ENCODE measurements at places on chromosomes 1 and 21.

- DNase-seq, result no peak
Observed at GRCh38 chr1:24202987-24203386, 15.9 kb upstream of the IFNLR1 start.

DNA sequence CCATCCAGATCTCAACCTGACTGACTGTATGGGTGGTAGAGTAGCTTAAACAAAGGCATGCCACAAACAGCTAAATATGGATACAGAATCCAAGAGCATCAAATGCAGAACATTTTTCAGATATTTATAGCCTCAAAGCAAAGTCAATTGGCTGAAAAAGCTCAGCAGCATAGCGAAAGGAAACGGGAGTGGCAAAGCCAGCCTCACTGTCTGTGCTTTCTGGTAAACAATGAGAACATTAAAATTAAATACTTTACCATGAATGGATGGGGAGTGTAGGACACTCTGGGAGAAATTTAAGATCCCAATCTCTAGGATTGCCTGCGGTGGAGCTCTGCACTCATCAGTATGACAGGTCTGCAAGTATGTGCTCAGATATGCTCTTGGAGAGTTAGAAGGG is 4.4 kb downstream of the RASAL2 start:
- DNase-seq, result no peak

DNA sequence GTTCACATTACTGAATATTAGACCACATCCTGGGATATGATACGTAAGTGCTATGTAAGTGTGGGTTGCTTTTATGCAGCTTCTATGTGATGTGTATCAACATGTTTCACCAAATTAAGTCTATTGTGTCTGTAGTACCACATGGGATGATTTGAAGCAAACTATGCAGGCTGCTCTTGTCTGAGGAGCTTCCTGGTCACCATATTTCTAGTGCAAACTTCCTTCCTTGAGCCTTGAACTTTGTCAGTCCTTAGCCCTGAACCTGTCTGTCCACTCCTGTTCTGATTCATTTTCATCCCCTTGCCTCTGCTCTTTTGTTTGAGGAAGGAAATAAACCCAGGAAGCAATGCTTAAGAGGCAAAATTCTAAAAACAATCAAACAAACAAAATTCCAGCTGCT is 117.5 kb upstream of the VANGL1 start:
- no peak for DNase-seq

- DNase-seq, result no peak
Observed at GRCh38 chr21:35309316-35309715, 260.2 kb upstream of the RUNX1 start.

GRCh38 chr1:42463921-42464320 is 835 bp downstream of the CCDC30 start:
- DNase-seq, result no peak

GRCh38 chr1:37761416-37762095 is 3.4 kb downstream of the EPHA10 start:
- no peak for DNase-seq

DNA sequence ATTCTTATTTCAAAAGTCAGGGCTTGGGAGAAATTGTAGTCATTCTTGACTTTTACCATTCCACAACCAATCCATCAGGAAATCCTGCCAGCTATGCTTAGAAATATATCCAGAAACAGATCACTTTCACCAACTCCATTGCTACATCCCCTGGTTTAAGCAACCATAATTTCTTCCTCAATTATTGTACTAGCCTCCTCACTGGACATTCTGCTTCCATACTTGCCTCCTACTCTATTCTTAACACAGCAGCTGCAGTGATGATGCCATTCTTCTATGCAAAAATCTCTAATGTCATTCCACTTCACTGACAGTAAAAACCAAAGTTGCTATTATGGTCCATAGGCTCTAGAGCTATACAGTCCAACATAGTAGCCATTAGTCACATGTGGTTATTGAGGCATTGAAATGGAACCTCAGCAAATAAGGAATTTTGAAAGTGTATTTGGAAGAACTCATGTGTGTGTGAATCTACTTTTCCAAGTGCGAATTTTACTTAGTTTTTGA is 110.7 kb upstream of the KIAA0040 start:
- no peak for DNase-seq

DNA sequence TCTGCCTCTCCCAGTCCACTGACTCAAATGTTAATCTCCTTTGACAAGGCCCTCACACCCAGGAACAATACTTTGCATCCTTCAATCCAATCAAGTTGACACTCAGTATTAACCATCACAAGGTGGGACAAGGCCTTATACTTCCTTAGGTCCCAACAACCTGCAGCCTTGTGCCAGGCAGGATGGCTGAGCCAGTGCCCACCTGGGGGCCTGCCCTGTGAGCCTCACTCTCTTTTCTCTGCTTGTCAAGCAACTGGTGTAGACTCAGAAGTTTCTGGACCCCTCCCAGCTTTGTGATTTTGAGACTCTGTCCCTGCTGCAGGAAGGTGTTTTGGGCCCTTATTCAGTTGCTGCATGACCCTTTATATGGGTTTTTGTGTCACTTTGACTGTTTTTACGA is 310.0 kb upstream of the C1orf174 start:
- no peak for DNase-seq

DNA sequence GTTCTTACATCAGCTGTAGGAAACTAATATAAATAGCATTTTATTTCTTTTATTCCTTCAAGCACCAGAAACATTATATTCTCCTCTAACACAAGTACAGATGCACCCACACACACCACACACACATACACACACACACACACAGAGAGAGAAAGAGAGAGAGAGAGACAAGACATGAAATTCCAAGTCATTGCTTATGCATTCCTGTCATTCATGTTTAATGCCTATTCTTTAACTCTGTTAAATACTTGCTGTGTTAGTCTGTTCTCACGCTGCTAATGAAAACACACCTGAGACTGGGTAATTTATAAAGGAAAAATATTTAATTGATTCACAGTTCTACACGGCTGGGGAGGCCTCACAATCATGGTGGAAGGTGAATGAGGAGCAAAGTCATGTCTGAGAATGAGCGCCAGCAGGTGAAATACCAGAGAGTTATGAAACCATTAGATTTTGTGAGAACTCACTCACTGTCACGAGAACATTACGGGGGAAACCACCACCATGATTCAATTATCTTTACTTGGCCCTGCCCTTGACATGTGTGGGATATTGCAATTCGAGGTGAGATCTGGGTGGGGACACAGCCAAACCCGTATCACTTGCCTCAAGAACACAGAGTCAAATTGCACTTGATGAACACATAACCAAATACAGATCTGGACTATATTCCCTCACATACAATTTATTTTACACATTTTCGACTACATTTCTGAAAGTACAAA is 1058.1 kb upstream of the TMPRSS15 start:
- DNase-seq, result no peak

DNA sequence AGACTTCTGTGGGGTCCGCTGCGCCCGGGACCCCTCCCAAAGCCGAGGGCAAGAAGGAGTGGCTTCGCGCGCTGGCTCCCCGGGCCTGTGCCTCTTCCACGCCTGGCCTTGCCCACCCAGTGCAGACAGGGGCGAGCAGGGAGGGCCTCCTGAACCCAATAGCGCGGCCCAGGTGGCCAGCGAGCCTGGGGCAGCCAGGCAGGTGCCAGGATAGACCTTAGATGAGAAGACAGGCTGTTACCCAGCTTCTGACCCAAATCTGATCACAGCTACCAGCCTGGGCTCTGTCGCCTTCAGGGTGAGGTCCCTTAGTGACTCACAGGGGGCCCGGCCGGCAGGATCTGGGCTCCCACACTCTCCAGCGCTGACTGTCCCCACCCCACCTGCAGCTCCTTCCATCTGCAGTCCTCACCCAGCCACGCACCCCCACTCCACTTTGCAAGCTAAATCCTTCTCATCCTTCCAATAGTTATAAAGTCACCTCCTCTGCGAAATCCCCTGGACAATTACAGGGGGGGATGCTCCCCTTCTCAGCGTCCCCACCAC is 9.6 kb downstream of the CLEC20A start:
- no peak for DNase-seq

DNA sequence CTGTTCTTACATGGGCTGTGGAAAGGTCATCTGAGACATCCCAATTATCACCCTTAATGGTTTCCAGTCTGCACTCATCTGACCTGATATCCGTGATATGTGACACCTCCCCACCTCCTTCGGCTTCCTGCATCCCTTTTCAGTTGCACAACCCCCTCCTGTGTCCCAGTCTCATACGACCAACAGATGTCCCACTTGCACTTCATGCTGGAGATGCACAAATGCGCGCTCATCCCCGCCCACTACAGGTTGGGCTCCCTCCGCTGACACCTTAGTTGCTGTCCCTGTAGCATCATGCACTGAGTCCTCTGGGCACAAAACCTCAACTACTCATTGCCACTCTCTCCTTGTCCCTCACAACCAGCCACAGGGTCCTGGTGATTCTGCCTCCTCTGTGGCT is 94.4 kb downstream of the MIS18A start:
- no peak for DNase-seq

GRCh38 chr1:17183388-17184160 is 21.4 kb upstream of the PADI1 start:
- DNase-seq, result no peak

- no peak for DNase-seq
Observed at GRCh38 chr1:22637907-22638445, 1.5 kb downstream of the C1QA start.

DNA sequence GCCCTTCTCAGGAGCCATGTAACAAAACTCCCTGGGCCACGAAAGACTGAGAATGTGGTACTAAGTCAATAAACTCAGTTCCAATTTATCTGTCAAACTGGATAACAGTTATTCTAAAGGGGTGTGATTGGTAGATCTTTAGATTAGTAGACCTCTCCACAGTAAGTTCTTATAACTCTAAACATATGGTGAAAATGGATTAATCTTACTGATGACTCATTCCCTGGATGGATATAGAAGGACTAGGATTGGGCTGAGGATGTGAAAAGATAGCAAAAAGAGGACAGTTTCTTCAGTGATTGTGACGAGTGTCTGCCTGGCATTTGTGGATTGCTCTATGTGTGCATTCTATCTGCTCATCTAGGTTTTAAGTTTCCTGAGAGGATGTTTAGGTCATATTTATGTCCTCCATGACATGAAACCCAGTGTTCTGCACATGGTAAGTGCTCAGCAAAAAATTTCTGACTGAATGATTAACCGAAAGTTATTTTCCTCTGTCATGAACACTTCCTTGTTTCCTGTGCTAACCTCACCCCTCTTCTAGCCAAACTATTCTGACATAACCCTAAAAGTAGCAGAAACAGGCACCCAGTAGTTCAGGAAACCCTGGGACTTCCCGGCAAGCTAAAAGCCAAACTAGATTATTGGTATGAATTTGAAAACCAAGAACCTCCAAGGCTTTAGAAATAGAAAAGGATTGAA is 397.5 kb upstream of the PLXNA2 start:
- no peak for DNase-seq

GRCh38 chr21:44401386-44402160 is 48.2 kb downstream of the TRPM2 start:
- DNase-seq, result no peak

DNA sequence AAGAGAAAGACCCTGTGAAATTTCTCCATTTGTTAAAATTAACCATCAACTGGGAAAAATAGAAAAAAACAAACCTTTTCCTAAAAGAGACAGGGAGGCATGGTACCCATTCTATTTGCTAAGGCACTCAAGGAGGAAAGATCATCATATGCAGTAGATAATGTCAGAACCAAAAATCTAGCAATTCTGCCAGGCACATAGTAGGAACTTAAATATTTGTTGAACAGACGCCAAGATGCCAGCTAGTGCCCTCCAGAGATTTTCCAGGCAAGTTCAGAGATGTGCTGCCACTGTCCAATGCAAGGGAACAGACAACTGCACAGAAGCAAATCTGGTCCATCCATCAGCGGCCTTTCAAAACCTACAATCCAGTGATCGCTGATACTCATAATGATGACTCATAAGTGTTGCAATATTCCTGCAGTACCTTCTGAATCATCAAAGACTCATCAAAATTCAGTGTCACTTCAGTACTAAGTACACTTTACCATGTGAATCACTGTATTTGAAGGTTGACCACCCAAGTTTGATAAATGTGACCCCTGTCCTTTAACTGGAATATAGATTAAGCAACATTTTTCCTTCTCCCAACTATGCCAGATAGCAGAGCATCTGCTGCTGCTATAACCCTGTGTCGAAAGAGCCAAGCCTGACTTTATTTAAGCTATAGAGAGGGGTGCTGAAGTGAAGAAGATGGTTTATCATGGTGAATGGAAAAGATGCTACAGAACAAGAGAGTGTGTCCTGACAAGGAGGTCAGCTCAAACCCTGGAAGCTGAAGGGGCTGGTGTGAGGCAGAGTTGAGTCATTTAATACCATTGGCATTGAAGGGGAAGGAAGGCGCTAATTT is 99.1 kb downstream of the MT1HL1 start:
- DNase-seq, result no peak

- DNase-seq, result no peak
Observed at GRCh38 chr1:99749504-99750347, 16.7 kb downstream of the FRRS1 start.

GRCh38 chr1:221381910-221382623 is 359.8 kb downstream of the DUSP10 start:
- no peak for DNase-seq

DNA sequence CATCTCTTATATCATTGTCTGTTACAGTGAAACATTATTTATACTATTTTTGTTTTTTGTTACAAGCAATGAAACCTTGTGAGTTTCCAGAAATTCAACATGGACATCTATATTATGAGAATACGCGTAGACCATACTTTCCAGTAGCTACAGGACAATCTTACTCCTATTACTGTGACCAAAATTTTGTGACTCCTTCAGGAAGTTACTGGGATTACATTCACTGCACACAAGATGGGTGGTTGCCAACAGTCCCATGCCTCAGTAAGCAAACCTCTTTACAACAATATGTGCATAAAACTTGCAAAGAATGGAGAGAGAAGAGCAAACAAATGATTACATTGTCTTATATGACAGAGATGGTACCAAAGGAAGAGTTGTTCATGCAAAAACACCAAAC is 22.4 kb downstream of the CFHR4 start:
- no peak for DNase-seq

DNA sequence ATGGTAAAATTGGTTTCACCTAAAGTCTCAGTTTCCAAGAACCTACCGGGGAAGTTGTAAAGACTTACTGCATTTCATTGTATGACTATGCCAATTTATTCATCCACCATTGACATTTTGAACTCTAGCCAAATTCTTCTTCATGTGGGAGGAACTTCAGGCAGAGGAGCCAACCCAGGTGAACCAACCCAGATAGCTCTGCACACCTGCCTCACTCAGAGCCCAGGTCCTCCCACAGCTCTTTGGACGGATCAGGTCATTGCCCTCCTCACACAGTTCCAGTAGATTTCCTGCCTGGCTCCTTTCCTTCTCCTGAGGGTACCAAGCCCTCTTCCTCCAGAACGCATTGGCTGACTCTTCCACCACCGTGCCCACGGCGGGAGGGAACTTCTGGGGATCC is 121.7 kb downstream of the DTL start:
- no peak for DNase-seq

- no peak for DNase-seq
Observed at GRCh38 chr1:184965439-184965838, 8.9 kb downstream of the NIBAN1 start.

GRCh38 chr1:220827445-220828178 is 40.9 kb downstream of the MTARC1 start:
- no peak for DNase-seq

GRCh38 chr1:101069158-101069557 is 43.6 kb upstream of the DPH5 start:
- DNase-seq, result no peak

Measured in stimulated activated CD8-positive, alpha-beta memory T cell treated with anti-CD3 and anti-CD28 coated beads, Interleukin-15, amount 100 ng/mL, for 24 hours (primary cell).